ENCODE measurements at places on chromosomes 6 and 20.
A peak's percentile ranks its signal among the peaks of the same experiment; 100 is the strongest.

GRCh38 chr6:52995913-52996645 lies 995 bp upstream of the GSTA4 start:
- no peak for DNase-seq

DNA sequence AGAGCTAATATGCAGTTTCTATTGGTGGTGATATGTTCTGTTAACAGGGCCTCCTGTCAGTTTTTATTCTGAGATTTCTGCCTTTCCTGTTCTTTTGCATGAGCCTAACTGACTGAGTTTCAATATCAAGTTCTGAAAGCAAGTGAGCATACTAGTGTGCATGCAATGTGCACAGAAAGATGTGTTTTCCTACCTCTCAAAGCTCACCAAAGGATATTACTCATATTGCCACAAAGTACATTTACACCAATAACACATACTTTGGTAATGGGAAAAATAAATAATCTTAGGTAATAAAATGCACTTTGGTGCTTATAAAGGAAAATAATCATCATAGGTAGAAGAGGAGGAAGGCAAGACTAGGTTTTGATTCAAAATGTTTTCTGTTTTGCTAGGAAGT lies 195.0 kb downstream of the KHDC1L start:
- DNase-seq, result no peak

- no peak for DNase-seq
Observed at GRCh38 chr20:14721926-14722452, 384.6 kb upstream of the FLRT3 start.

DNA sequence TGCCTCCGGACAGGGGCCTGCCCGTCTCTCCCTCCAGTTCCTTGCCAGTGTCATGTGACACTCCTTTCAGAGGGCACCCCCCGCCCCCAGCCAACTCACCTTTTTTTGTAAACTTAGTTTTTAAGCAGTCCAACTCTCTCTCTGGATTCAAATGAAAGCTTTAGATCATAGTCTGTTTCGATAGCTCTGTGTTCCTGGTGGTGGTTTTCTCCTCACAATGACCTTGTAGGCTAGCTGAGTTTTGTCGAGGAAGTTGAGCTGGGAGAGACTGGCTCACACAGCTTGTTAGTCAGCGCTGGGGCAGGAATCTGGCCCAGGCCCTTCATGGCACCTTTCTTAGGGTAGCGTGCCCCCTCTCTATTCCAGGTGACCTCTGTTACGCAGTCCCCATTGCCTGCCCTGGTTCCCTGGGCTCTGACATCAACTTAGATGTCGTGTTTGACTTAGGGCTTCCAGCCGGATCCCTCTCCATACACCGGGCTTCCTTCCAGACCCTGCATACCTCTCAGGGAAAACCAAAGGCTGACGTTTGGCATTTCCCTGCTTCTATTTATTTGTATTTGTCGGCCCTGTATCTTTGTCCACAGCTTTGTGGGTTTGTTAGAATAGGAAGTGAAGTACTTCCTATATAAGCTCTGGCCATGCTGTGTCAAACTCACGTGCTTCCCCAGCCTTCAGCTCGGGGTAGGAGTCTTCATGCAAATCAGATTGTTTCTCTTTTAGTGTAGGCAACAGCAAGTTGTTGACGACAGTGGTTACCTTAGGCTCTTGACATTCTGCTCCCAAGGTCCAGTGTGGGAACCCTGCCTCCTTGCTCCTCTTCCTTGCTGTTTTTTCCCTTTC lies 12.7 kb downstream of the IGF2R start:
- no peak for DNase-seq

DNA sequence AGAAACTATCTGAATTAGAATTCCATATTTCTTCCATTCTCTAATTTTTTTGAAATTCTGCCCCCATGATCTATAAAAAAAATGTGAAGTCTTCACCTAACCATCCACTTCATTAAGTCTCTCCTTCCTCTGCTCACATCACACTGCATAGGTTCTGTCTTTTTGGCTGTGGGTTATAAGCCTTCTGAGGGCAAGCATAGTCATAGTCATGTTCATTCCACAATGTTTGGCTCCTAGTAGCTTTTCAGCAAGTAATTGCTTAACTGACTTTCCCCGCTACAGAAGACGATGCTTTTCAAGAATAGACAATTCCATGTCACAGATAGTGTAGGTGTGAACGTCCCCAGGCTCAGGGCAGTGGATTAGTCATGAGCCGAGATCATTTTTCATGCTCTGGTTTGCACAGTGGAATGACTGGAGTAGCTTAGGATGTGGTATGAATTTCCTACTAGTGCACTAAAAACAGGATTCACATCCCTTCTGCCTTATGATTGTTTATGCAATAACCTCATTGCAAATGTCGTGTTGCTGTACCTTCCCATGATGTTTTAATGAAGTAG lies 29.1 kb downstream of the WRNIP1 start:
- DNase-seq, result no peak

DNA sequence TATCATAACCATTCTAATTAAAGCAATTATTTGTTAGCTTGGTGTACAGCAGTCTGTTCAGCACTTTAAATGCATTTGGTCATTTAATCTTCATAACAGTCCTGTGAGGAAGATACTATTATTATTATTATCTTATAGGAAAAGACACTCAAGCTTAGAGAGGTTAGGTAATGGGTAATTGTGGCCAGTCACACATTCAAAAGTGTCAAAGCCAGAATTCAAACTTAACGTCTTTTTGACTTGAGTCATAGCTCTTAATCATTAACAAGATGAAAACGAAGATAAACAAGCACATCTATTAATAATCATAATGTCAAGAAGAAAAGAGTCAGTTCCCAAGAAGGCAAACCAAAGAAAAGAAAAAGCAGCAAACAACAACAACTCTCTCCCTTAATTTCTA lies 251.0 kb downstream of the SYNE1 start:
- no peak for DNase-seq

- DNase-seq, result peak; percentile 60
Observed at GRCh38 chr6:154928325-154928922, 66.7 kb upstream of the TIAM2 start.

DNA sequence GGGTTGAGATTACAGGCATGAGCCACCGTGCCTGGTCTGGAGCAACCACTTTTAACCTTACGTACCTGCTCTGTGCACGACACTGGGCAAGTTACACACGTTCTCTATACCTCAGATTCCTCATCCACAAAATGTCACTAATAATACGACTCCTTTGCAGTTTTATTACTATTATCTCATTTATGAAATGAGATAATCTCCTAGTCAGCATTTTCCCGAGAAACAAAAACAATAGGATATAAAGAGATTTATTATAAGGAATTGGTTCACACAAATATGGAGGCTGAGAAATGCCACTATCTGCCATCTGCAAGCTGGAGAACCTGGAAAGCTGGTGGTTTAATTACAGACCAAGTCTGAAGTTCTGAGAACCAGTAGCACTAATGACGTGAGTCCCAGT lies 12.0 kb upstream of the KIF13A start:
- DNase-seq, result no peak

- no peak for DNase-seq
Observed at GRCh38 chr20:52438326-52438963, 246.9 kb upstream of the ZFP64 start.

- DNase-seq, result no peak
Observed at GRCh38 chr6:2244261-2245102, 923 bp downstream of the GMDS start.

GRCh38 chr20:11001764-11002540 lies 328.2 kb upstream of the JAG1 start:
- DNase-seq, result no peak

DNA sequence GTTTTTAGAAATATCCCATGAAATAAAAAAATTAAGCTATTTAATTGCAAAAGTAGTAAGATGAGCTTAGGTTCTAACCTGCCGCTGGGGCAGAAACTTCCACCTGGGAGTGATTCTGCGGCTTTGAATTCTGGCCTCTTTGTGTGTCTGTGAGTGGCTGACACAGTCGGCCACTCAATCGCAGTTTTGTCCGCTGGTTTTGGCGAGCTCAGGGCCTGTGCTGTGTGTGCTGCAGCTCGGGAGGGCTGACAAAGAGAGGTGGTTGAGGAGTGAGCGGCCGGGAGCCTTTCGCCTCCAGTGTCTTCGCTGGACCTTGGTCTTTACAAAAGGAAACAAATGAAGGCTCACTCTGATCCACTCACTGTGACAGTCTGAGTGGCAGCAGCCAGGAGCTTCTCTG lies 128.4 kb downstream of the TIAM2 start:
- no peak for DNase-seq

GRCh38 chr6:154301839-154302752 lies 54.5 kb downstream of the IPCEF1 start:
- no peak for DNase-seq

DNA sequence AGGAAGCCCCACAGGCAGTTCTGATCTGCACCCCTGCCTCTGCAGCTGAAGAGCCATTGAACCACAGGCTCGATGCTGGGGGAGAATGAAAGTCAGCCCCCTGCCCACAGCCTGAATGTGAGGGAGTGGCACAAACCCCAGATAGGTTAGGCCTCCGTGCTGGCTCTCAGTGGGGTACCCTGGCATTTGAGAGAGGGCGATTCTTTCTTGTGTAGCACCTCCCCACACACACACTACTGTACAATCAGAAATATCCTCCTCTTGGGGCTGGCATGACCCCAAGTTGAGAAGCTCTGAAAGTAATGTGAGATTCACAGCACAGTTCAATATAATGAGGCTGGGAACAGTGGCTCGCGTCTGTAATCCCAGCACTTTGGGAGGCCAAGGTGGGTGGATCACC lies 17.9 kb downstream of the TTBK1 start:
- no peak for DNase-seq

DNA sequence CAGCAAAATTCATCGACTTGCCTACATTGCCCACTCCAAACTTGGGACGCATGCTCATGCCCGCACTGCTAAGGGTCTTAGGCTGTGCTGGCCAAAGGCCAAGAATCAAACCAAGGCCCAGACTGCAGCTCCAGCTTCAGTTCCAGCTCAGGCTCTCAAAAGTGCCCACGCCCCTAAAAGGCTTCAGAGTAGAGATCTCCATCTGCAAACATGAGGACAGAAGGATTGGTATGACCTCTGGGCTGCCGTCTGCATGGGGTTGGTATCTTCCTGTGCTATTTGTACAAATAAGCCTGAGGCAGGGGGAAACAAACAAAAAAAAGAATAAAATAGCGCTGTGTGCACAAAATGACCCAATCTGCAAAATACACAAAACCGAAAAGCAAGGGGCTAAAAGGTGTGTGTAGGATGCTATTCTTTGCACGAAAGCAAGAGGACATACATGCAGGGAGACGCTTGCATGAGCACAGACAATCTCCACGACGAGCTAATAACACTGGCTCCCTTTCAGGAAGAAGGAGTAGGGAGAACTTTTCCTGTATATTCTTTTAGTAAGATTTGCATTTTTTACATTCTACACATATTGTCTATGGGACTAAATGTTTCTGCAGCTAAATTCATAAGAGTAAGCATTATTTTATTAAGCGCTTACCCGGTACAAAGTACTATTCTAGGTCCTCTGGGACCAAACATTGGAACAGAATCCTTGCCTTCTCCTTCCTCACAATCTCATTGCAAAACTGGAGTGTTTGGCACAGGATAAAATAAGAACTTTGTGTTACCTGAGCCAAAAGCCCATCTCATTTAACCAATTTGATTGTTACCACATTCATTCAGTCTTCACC lies 33.1 kb downstream of the ATP9A start:
- no peak for DNase-seq

DNA sequence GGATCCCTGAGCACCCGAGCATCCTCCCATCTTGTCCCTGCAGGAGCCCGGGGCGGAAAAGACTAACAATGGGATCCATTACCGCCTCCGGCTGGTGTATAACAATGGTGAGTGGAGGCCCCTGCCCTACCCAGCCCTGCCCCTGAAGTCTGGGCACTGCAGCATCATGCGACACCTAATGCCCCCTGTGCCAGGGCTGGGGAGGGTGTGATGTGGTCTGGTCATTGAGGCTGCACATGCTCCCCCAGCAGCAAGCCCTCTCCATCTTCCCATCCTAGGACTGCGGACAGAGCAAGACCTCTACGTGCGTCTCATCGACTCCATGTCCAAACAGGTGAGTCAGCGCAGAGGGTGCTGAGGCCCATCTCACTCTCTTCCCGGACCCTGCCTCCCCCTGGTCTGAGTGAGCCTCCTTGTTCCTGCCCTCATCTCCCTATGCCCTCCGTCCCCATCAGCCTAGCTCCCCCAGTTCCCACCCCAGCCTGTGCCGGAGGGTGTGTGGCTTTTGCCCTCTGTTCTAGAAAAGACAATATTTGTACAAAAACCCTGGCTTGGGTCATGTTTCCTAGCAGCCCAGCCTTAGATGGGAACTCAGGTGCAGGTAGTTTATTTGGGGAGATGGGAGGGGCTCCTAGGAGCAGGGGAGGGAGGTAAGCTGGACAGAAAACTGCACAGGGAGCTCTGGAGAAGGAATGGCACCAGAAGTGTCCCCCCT lies 13.5 kb downstream of the EBF4 start:
- no peak for DNase-seq

- DNase-seq, result no peak
Observed at GRCh38 chr6:163617549-163617948, 203.0 kb downstream of the QKI start.

- DNase-seq, result no peak
Observed at GRCh38 chr6:113623129-113623528, 234.0 kb upstream of the MARCKS start.

GRCh38 chr6:37369321-37370201 lies 15.8 kb downstream of the RNF8 start:
- no peak for DNase-seq
